ENCODE measurements at places on chromosomes 13 and 19.
A peak's percentile ranks its signal among the peaks of the same experiment; 100 is the strongest.

DNA sequence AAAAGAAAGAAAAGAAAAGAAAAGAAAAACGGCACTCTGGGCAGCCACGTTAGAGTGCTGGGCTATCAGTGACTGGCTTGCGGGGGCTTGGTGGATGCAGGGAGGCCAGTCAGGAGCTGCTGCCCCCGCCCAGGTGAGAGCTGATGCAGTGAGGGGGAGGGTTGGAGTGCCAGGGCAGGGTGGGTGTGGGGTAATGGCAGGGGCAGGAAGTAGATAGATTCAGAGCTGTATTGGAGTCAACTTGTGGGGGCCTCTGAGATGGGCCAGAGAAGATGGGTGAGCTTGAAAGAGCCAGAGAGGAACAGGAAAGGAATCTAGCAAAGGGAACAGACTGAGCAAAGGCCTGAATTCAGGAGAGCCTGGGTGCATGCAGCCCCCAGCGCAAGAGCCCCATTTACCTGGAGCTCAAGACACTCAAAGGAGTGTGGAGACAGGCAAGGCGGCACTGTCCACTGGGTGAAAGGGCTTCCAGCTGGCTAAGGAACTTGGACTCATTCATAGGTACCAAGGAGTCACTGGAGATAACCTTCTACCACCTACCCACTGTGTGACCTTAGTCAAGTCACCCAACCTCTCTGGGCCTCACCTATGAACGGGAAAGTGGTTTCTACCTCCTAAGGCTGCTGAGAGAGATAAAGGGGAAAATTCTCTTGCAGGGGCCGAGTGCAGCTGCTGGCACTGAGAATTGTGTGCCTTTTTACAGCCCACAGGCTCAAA is 20.2 kb downstream of the VSTM2B start:
- DNase-seq: no peak

DNA sequence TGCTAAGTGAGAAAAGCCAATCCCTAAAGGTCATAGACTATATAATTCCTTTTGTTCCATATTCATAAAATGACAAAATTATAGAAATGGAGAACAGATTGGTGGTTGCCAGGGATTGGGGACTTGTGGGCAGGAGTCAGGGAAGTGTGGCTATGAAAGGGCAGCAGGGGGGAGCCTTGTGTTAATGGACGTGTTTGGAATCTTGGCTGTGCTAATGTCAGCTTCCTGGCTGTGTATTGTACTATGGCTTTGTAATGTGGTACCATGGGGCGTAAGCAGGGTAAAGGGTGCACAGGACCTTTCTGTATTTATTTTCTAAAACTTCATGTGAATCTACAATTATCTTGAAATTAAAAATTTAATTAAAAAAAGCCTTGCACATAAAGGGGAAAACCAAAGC is 248.5 kb downstream of the UQCRFS1 start:
- no peak for DNase-seq

DNA sequence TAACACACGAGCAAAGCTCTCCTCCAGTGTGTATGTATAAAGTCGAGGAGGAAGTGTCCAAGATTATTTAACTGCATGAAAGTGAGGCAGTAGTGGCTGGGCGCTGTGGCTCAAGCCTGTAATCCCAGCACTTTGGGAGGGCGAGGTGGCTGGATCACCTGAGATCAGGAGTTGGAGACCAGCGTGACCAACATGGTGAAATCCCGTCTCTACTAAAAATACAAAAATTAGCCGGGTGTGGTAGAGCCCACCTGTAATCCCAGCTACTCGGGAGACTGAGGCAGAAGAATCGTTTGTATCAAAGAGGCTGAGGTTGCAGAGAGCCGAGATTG is 1.2 kb upstream of the ZNF20 start:
- DNase-seq: no peak

- peak; percentile 73 for DNase-seq
Measured at GRCh38 chr19:55304279-55304978, 20.6 kb downstream of the BRSK1 start.

GRCh38 chr19:11131471-11131870 is 24.1 kb downstream of the SPC24 start:
- no peak for DNase-seq

- no peak for DNase-seq
Measured at GRCh38 chr19:13622766-13623715, 116.8 kb upstream of the CACNA1A start.

DNA sequence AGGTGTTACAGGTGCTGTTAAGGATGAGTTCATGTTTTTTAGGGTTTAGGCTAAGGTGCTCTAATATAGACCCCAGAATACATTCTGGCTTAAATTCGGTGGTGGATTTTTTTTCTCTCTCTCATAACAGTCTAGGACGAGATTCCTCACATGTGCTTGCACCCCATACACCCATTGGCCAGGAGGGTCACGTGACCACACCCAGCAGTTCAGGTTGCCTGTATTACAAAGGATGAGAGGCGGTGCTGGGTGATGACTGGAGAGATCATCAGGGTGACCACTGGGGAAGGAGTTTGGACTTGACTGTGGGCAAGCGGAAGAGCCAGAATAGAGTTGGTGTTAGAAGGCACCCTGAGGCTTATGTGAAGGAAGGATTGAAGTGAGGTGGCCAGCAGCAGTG is 27.7 kb downstream of the PPP2R1A start:
- DNase-seq: no peak

Data from HL-60 (cell line).